ENCODE measurements at places on chromosomes 13 and 19.
A peak's percentile ranks its signal among the peaks of the same experiment; 100 is the strongest.

- DNase-seq: no peak
These were observed 109.8 kb upstream of the GPC6 start for GRCh38 chr13:93116809-93117208.

DNA sequence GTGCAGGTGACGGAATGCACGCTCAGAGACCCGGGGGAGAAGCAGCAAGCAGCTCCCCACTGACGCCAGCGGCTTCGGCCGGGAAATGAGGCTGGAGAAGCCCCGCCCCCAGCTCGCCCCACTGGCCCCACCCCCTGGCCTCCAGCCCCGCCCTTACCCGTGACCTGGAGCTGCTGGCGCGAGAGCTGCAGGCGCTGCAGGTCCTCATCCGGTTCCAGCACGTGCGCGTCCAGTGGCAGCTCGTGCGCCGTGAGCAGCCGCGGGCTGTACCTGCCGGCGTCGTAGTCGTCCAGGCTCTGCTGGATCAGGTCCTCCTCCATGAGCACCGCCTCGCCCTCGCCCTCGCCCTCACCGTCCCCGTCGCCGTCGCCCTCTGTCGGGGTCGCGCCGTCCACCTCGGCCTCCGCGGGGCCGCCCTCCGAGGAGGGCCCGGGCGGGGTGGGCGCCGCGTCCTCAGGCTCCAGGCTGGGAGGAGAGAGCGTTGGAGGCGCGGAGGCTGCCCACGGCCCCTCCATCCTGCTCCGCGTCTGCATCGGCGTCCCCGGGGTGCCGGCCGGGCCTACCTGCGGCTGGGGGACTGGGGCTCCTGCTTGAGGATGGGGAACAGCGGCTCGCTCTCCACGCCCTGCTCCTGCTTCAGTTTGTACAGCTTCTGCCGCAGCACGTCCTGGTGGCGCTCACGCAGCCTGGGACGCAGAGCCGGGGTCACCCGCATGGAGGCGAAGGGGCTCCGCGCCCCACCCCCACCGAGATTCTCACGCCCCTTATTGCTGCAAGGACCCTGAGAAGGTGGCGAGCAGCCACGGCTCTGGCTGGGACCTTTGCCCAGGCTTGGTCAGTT lies 6.4 kb upstream of the TBXA2R start:
- no peak for DNase-seq

- DNase-seq: no peak
These were observed 6.8 kb downstream of the TMED1 start for GRCh38 chr19:10828981-10829821.

DNA sequence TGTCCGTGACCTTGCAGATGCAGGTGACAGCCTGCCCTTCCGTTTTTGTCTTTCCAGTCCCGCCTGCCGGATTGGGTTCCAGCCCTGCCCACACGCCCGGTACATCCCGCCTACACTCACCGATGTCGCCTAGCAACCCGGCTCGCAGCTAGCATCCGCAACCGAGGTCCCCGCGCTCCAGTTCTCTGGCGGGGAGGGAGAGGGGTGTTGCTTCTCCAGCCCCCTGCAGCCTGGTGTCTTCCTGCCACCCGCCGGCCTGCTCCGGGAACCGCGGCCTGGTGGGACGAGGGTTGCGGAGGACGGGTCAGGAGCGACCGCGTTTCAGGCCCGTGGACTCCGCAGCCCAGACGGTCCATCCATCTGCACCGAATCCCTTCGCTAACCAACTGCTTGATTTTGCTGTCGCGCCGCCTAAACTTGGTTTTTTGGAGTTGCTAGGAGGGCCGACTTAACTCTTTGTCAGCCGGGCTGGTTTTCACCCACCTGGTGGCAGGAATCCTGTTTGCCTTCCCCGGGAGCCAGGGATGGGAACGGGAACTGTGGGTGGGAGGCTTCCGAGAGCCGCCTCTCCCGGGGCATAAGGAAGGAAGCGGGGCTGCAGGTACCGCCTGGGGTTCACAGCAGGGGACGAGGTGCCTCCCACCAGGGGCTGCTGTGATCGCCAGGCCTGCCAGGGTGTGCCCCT lies 15.4 kb upstream of the MATK start:
- DNase-seq: peak; percentile 45

GRCh38 chr19:38055655-38056521 lies 148.9 kb downstream of the SIPA1L3 start:
- DNase-seq: no peak

- no peak for DNase-seq
These were observed 117.9 kb downstream of the CRYL1 start for GRCh38 chr13:20407759-20408158.

GRCh38 chr19:15666883-15667282 lies 6.0 kb upstream of the CYP4F12 start:
- DNase-seq: no peak

DNA sequence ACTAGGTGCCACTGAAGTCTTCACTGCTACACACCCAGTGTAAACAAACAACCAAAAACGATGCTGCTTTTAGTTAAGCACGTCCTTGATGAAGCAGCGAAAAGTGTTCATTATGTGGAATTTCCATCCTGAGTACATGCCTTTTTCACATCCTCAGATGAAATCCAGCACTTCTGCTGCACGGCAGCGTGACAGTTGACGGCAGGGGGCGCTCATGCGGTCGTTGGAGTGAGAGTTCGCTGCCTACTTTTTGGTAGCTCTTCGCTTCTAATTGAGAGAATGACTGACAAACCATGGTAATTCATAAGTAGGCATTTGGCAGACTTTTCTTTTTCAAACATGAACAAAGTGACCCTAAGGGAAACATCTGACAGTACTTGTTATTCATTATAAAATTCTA lies 1124.9 kb downstream of the EFNB2 start:
- no peak for DNase-seq

- DNase-seq: no peak
These were observed 9.9 kb downstream of the PPFIA3 start for GRCh38 chr19:49129238-49129583.

DNA sequence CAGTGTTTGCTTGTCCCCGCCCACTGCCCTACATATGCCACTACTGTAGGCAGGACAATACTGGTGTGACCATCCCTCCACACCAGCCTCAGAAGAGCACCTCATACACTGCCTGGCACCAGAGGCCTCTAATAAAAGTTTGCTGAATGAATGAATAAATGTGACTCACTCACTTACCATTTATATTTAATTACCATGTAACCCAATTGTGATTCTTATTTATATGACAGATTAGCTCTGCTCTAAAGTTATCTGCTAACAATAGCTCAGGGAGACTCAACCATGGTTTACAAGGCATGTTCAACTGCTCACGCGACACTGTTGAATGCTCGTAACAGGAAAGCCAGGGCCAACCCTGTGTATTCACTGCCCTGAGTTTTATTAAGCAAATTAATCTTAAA lies 66.0 kb upstream of the DOCK9 start:
- no peak for DNase-seq

DNA sequence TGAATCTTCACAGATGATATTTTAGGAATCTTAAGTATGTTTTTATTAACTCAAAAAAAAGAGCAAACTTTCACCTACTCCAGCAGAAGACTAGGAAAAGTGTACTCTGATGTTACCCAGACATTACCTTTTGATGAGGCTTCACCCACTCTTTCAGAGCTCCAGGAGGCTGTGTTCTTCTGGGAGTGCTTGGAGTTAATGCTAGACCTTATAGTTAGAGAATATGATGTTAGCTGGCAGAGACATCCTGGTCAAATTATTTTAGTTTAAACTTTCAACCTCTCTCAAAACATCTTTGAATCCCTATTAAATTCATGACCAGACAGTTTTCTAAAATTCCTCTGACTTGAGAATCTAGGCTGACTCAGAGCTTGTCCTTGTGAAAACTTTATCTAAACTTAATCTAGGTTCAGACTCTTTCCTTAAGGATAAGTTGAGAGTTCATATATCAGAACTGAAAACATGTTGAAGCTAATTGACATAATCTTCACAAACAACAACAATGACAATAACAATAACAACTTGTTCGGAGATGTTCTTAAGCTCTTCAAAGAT lies 82.8 kb downstream of the ITGBL1 start:
- no peak for DNase-seq

GRCh38 chr19:9641810-9642209 lies 20.8 kb upstream of the ZNF561 start:
- no peak for DNase-seq

GRCh38 chr19:33988601-33989000 lies 183.7 kb upstream of the LSM14A start:
- no peak for DNase-seq

GRCh38 chr13:37878921-37879320 lies 9.3 kb upstream of the TRPC4 start:
- DNase-seq: no peak

DNA sequence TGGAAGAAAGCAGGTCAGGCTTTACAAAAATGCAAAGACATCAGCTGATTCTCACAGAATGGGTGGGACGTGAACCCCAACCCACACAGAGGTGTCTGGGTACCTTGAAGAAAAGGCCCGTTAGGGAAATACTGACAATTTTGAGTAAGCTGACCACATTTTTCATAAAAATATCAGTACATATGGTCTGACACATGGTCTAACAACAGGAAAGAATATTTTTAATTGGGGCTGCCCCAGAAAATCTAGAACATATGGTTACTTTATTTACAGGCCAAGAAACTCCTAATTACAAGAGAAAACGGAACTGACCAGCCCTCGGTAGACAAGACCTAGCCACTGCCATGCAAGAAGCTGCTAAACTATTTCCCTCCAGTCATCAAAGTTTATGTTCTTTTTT lies 48.7 kb upstream of the ITM2B start:
- DNase-seq: no peak

- DNase-seq: no peak
These were observed 74.3 kb upstream of the UBL3 start for GRCh38 chr13:29924482-29925350.

DNA sequence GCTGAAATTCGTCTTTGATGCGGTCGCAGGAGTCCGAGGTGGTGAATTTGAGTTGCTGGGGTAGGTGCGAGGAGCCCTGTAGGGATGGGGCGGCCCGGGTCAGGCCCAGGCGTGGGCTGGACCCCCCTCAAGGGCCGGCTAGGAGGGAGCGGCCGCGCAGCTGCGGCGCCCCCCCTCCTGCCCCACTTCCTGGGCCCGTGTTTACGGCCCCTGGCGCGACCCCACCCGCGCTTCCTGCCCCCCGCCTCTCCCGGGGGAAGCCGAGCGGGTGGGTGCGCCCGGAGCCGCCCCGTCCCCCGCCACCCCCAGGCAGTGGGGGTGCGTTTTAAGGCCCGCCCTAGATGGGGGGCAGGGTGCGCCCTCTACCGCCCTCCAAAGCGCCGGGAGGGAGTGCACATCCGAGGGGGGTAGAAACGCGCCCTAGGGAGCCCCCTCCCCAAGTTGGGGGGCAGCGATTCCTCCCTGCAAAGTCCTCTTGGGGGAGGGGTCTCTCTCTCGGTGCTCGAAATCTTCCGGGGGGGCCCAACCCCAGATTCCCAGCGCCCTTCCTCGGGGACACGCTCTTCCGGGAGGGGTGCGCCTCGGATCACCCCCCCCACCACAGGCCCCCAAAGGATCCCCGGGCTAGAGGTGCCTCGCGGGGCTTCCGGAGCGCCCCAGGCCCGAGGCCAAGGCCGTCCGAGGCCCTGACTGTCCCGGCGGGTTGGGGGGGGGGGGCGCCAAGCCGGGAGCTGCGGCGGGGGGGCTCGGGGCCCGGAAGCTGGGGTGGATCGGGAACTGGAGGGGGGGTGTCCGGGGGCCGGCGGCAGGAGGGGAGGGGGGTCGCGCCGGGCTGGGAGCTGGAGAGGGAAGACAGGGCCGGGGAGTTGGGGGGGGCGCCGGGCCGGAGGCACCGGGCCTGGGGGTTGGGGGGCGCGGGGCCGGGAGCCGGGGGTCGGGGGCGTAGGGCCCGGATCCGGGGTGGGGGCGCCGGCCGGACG lies 823 bp downstream of the TLE5 start:
- DNase-seq: peak; percentile 36

- no peak for DNase-seq
These were observed 347.9 kb downstream of the FGF9 start for GRCh38 chr13:22018836-22019210.

All from stimulated activated CD8-positive, alpha-beta memory T cell treated with anti-CD3 and anti-CD28 coated beads, Interleukin-15, amount 100 ng/mL, for 48 hours (primary cell).